SK-MEL-5 (cell line): ENCODE measurements at places on chromosomes 5 and 9. TPM values are rescaled to one million over a fixed set of nuclear protein-coding genes. Genes with fewer than 3 reads are reported as not detected.

Gene TPD52L3
- total RNA-seq: not detected in 2 replicates

Gene GMCL2
- not detected in 2 replicates for total RNA-seq

Gene INSL4
- 0.13 and 0.40 TPM in 2 replicates for total RNA-seq

Gene SEMA5A
- 38.1 and 39.0 TPM in 2 replicates for total RNA-seq

Gene F2RL1
- total RNA-seq: 0.74 and 0.77 TPM in 2 replicates

Gene TCERG1
- 34.1 and 41.3 TPM in 2 replicates for total RNA-seq

Gene LCN9
- not detected in 2 replicates for total RNA-seq

Gene SLC36A2
- not detected in 2 replicates for total RNA-seq

Gene SLC25A2
- total RNA-seq: 0.11 TPM in 1 of 2 replicates, not detected in the other

Gene ZFP2
- 0.18 TPM in 1 of 2 replicates, not detected in the other for total RNA-seq

Gene LMNB1
- 44.2 and 44.6 TPM in 2 replicates for total RNA-seq

Gene PRRT1B
- total RNA-seq: not detected in 2 replicates

Gene BAAT
- total RNA-seq: 0.53 and 0.85 TPM in 2 replicates

Gene PDLIM4
- total RNA-seq: 1.8 and 2.1 TPM in 2 replicates

Gene TMOD1
- 3.0 and 3.3 TPM in 2 replicates for total RNA-seq

Gene FAM221B
- total RNA-seq: not detected in 2 replicates

Gene CLPTM1L
- 587 and 632 TPM in 2 replicates for total RNA-seq

Gene NR2F1-AS1
- total RNA-seq: 0.11 TPM in 1 of 2 replicates, not detected in the other

Gene PAEP
- total RNA-seq: 41.1 and 45.8 TPM in 2 replicates

Gene KCNMB1
- not detected in 2 replicates for total RNA-seq
